ENCODE measurements at places on chromosomes 1 and 21.

- no peak overlapping the region for H3K4me3 ChIP-seq
- DNase-seq, result no peak
- H3K4me1 ChIP-seq, result no peaks in the 10 kb centered on the region
- H3K27me3 ChIP-seq, result peaks cover 47% of the 10 kb centered on the region
- H3K36me3 ChIP-seq, result no peaks in the 10 kb centered on the region
Measured at GRCh38 chr1:151852733-151853132, 779 bp downstream of the THEM5 start.

DNA sequence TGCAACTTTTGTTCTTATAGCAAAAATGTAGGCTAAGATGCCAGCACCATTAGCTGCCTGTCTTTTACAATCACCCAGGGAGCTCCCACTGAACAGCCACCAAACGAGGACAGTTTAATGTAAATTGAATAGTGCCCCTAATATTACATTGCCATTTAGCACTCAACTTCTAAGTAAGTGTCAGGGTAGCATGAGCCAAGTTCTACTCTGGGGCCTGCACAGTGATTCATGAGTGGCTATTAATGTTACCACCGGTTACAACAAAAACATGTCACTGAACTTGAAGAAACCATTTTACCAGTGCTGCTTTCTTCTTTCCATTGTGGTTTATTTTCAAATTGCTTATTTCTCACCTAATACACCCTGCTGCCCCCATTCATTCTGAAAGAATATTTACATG is 295.6 kb upstream of the RRP15 start:
- no peak overlapping the region for H3K27ac ChIP-seq
- H3K36me3 ChIP-seq, result no peaks in the 10 kb centered on the region
- DNase-seq, result peak; percentile 29
- no peaks in the 10 kb centered on the region for H3K27me3 ChIP-seq
- no peak overlapping the region for H3K4me3 ChIP-seq

DNA sequence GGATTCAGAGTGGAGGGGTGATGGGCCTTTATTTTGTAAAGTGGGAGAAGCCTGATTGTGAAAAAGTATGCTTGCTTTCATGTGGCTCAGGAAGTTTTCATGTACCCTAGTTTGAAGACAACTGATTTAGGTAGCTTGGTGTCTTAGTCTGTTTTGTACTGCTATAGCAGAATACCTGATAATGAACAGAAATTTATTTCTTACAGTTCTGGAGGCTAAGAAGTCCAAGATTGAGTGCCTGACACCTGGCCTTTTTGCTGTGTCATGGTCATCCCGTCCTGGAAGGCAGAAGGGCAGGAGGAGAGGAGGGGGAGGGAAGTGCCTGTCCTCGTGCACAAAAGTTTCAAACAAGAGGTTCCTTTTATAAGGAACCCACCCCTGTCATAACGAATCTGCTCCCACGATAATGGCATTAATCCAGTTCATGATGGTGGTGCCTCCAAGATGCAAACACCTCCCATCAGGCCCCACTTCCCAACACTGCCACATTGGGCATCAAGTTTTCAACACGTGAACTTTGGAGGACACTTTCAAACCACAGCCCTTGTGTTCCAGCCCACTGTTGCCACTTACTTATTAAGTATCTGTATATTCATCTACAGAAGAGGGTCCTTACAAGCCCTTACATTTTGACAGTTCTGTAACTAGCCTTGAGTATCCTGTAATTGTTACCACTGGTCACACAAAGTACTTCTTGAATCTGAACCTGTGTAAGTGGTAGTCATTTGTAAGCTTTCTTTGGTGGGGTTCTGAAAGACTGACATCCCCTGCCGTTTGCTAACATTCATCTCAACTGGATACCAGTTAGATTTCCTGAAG is 9.5 kb downstream of the UCK2 start:
- H3K27me3 ChIP-seq, result no peaks in the 10 kb centered on the region
- H3K27ac ChIP-seq, result no peak overlapping the region
- no peak overlapping the region for H3K4me3 ChIP-seq

DNA sequence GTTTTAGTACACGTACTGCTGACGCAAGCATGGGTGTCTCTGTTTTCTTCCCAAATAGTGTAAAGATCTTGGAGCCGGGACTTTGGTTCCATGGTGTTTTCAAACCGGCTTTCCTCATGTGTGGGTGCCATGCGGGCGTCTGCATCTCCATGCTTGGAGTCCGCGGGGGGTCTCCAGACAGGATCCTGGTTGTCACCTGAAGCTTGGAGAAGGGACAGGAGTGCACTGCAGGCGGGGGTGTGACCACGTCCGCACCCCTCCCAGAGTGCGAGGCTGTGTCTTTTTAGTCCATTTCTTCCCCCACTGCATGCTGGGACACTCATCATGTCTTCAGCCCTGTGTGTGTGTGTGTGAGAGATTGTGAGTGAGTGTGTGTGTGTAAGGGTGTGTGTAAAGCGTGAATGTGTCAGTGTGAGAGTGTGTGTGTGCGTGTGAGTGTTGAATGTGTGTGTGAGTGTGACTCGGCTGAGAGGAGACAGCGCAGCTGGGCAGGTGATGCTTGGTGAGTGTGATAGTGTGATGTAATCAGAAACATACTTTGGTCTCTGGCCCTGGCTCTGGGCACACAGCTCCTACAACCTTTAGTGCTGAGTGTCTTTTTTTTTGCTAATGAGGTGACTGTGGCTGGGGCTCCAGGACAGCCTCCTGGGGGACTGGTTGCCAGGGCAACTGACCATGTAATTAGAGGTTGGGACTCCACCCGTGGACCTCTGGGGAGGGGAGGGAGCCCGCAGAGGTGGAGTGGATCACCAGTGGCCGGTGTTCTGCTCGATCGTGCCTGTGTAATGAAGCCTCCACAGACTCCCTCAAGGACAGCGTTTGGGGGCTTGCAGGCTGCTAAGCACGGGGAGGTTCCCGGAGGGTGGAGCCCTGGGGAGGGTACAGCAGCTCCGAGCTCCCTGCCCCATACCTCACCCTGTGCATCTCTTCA is 55.1 kb downstream of the AGPAT3 start:
- DNase-seq, result no peak
- no peak overlapping the region for H3K4me3 ChIP-seq
- H3K4me1 ChIP-seq, result peaks cover 40% of the 10 kb centered on the region

GRCh38 chr1:46114925-46115603 is 17.4 kb downstream of the PIK3R3 start:
- DNase-seq, result no peak
- H3K27me3 ChIP-seq, result no peaks in the 10 kb centered on the region
- no peaks in the 10 kb centered on the region for H3K36me3 ChIP-seq
- H3K27ac ChIP-seq, result no peak overlapping the region
- no peak overlapping the region for H3K4me3 ChIP-seq

GRCh38 chr1:11458811-11459275 is 20.1 kb upstream of the DISP3 start:
- H3K27me3 ChIP-seq, result peaks cover 6% of the 10 kb centered on the region
- H3K4me3 ChIP-seq, result no peak overlapping the region
- no peaks in the 10 kb centered on the region for H3K4me1 ChIP-seq
- no peak for DNase-seq
- no peak overlapping the region for H3K27ac ChIP-seq

- H3K27me3 ChIP-seq, result peaks cover 11% of the 10 kb centered on the region
- no peak for DNase-seq
- H3K36me3 ChIP-seq, result no peaks in the 10 kb centered on the region
- no peak overlapping the region for H3K27ac ChIP-seq
- H3K4me1 ChIP-seq, result peaks cover 18% of the 10 kb centered on the region
Measured at GRCh38 chr1:116127123-116127847, 16.1 kb downstream of the MAB21L3 start.

DNA sequence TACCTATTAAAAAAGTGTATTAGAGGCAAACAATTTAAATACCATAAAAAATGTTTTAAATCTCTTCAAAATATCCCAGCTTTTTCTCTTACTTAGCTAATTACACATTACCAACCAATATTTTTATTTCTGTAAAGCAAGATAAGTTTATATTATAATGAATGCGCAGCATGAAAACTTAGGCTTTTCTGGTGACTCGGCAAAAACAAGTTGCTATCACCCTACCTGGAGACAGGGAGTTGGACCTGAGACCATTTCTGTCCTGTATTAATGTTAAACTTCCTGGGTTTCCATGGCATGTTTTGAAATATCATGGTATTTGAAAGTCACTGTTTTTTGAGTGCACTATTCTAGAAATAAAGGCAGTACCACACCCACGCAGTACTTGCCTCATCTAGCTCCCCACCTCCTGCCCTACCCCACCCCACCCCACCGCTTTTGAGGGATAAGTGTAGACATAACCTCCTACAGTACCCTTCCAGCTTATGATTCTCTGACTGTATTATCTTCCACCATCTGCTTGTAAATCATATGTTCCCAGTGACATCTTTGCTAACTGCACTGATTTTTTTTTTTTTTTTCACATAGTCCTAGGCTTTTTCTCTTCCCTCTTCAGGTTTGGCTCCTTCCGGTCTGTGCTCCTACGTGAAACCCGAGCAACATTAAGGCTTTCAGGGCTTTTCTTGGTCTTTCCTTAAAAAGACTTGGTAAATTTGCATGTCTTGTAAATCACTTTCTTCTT is 77.5 kb downstream of the PHTF1 start:
- no peak overlapping the region for H3K4me3 ChIP-seq
- DNase-seq, result no peak

- no peaks in the 10 kb centered on the region for H3K36me3 ChIP-seq
- no peaks in the 10 kb centered on the region for H3K27me3 ChIP-seq
- H3K4me1 ChIP-seq, result no peaks in the 10 kb centered on the region
- no peak for DNase-seq
Measured at GRCh38 chr1:65997693-65998092, 205.0 kb downstream of the PDE4B start.
